ENCODE measurements at places on chromosomes 12 and 14.

GRCh38 chr12:52795694-52796428 is at the start of gene KRT3:
TSS of gene KRT3 (minus strand) at chr12:52796117. CDS start at chr12:52796042, 75 bp downstream.
- no peak for DNase-seq

GRCh38 chr12:26741584-26742227 is 91.3 kb downstream of the ITPR2 start:
- DNase-seq, result no peak

GRCh38 chr12:41943671-41944070 is 201.0 kb downstream of the GXYLT1 start:
- no peak for DNase-seq

GRCh38 chr12:5489760-5490406 is 58.0 kb downstream of the NTF3 start:
- no peak for DNase-seq

DNA sequence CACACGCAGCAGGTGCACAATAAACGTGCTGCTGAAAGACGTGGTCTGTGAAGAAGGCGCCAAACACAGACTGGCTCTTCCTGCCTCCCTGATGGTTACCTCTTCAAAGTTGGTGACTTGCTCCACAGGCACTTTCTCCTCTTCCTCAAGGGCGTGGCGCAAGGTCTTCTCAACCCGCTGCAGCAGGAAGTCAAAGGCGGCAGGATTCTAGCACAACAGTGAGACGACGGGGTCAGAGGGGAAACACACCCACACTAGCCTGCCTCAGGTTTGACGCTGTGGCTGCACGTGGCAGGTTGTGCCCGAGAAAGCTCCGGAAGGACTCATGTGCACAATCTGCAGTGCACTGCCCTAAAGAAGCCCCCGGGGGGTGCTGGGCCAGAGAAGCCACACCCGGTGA is 15.0 kb downstream of the POLE start:
- no peak for DNase-seq

GRCh38 chr12:18250313-18250916 is 10.9 kb upstream of the PIK3C2G start:
- no peak for DNase-seq

- DNase-seq, result no peak
Measured at GRCh38 chr14:34665785-34666435, 36.0 kb upstream of the SNX6 start.

DNA sequence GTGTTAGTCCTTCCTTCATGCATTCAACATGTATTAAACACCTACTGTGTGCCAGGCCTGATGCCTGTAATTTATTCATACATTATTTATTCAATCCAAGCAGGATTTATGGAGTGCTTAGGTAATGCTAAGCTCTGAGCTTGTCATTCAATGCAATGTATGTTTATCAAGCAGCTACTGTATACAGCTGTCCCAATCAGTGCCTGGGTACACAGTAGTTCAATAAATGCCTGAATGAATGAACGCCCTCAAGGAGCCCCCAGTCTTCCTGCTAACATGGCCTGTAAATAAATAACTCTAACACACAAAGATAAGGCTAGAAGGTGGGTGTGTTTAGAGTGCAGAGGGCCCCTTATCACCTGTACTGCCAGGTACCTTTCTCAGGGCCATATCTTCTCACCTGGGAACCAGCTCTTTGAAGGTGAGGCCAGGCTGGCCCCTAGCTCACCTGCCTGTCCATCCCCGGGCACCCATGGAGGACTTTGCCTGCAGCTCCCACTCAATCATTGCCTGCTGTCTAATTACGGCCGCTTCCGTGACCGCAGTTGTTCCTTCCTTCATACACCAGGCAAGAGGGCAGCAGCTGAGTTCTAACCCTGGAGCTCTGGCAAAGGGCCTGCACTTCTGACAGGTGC is 20.0 kb upstream of the KDM2B start:
- no peak for DNase-seq

- DNase-seq, result no peak
Measured at GRCh38 chr14:101064718-101065117, 161.2 kb upstream of the RTL1 start.

DNA sequence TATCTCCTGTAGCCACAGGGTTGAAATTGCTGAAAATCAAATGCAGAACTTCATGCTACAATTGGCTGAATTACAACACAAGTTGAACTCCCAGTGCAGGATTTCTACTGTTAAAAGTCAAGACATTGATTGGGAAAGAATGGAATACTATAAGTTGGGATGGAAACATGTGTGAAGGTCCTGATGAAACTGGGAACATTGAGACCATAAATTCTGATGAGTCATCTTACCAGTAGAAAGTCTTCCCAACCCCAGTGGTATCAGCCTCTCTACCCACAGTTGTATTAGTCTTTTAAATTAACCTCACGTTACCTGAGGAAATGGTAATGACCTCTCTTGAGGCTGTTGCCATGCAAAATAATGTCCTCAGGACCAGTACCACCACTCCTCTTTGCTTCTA is 27.4 kb upstream of the DYRK2 start:
- no peak for DNase-seq

Data from esophagus squamous epithelium (tissue), 5 donors.